ENCODE measurements at places on chromosomes 7 and 10.

- DNase-seq = no peak
Measured at GRCh38 chr7:30841025-30841735, 70.0 kb downstream of the MINDY4 start.

DNA sequence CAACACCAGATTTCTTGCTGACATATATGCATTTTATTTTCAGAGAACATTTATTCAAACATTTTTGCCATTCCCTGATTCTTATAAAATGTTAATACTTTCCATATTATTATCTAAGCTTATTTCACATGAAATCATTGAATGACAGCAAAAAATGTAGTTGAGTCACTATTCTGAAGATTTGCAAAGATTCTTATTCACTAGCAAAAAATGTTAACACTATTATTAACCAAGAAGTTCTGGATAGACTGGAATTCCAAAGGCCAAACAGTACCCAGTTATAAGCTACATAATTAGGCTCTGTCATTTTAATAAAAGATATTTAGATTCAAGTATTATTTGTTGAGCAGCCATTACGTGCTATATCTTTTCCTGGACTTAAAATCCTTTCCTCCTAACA is 4.3 kb downstream of the GSTO2 start:
- DNase-seq = no peak

DNA sequence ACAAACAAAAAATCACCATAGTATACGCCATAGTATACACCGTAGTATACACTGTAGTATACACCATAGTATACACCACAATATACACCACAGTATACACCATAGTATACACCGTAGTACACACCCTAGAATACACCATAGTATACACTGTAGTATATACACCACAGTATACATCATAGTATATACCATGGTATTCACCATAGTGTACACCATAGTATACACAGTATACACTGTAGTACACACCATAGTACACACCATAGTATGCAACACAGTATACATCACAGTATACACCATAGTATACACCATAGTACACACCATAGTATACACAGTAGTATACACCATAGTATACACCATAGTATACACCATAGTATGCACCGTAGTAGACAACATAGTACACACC is 157.6 kb upstream of the ADARB2 start:
- DNase-seq = no peak

DNA sequence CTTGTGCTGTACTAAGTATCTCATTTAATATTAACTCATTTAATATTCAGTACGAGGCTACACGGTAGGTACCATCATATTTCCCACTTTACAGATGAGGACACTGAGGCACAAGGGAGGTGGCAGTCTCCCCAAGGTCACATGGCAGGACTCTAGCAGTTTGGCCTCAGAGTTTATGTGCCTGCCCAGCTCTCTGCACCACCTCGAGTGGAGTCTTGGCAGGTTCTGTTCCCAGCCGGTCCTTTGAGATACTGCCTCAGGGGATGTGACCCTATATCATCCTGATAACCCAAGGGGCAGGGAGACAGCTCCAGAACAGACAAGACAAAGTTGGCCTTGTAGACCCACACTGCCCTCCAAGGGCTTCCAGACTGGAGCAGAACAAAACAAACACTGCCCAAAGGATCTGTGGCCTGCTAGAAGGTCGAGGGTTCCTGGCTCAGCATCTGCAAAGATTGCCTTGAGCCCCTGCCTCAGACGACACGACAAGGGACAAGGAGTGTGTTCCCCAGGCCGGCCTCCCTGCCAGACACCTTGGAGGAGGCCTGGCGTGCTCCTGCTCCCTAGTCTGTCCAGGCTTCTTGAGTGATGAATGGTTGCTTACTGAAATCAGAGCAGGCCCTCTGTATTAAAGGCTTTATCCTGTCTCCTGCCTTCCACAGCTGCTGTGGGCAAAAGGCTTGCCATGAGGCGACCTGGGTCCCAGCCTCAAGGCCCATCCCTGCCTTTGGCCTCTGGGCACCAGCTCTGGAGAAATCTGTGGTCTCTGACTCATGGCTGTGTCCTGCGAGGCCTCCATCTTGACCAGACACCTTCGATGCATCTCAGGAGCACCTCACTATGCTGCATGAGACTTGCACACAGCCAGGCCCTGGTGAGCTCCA is 3.9 kb upstream of the PWWP2B start:
- no peak for DNase-seq

Measured in T47D (cell line).